Astrocyte (in vitro differentiated cells and primary cell): ENCODE measurements at places on chromosomes 13 and 19. TPM values are rescaled to one million over a fixed set of nuclear protein-coding genes. Genes with fewer than 3 reads are reported as not detected.

DNA sequence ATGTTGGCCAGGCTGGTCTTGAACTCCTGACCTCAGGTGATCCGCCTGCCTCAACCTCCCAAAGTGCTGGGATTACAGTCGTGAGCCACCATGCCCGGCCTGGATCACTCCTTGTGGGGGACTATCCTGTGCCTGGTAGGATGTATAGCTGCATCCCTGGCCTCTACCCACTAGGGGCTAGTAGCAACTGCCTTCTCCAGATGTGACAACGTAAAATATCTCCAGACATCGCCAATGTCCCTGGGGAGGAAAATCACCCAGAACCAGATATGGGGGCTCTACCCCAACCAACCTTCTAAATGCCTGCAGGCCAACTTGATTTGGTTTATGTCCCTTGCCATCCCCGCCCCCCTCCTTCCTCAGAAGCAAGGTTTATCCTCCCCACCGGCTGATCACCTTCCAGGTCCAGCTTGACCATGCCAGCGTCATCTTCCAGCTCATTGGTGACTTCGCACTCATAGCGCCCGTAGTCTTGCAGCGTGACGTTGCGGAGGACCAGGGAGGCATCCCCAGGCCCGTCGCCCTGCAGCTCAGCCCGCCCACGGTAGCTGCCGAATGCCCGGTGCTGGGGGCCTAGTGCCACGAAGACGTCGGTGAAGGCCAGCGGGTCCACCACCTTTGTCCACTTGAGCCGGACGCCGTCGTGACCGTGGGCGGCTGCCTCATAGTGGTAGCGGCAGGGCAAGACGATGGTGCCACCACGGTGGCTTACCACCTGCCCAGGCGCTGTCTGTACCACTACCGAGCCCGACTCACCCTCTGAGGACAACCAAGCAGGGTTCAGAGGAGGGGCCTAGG, 12.5 kb downstream of the TM6SF2 start:
- H3K4me1 ChIP-seq, result no peaks in the 10 kb centered on the region
- no peak for DNase-seq
- no peak overlapping the region for H3K27ac ChIP-seq
- H3K4me3 ChIP-seq, result no peak overlapping the region
- no peaks in the 10 kb centered on the region for H3K36me3 ChIP-seq

DNA sequence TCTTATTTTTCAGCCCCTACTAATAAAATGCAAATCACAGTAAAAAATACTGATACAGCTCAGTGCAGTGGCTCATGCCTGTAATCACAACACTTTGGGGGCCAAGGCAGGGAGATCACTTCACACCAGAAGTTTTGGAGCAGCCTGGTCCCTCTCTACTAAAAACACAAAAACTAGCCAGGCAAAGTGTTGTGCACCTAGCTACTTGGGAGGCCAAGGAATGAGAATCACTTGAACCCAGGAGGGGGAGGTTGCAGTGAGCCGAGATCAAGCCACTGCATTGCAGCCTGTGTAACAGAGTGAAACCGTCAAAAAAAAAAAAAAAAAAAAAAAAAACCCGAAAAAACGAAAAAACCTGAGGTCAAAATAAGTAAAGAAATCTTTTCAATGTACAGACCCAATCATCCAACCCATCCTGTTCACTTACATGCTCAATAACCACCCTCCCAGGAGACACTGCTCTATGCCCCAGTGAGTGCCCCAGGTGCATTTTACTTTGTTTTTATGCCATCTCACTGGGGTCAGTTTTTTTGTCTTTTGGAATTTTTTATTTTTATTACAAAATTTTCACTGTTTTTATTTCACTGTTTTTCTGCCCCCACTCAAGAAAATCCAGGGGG, 107.0 kb downstream of the ZNF486 start:
- H3K4me1 ChIP-seq, result no peaks in the 10 kb centered on the region
- no peak for DNase-seq
- H3K27ac ChIP-seq, result no peak overlapping the region
- H3K27me3 ChIP-seq, result no peaks in the 10 kb centered on the region
- H3K36me3 ChIP-seq, result no peaks in the 10 kb centered on the region

Gene OSCAR
- 0.20 and 0.22 TPM in 2 replicates for total RNA-seq

DNA sequence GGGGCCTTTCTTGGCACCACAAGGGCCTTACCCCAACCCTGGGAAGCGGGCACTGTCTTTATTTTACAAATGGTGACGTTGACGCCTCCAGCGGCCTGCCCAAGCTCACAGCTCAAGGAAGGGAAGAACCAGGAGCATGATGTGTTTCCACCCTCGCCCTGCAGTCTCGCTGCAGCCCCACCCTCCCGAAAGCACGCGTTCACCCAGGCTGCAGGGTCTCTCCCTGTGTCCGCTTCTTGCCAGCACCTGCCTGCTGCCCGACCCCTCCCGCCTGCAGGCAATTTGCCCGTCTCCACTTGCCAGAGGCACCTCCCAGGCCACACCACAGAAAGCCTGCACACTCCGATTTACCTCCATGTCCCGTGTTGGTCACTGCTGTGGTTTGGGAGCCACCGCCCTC, 76.6 kb downstream of the SLC15A1 start:
- no peaks in the 10 kb centered on the region for H3K27me3 ChIP-seq
- H3K27ac ChIP-seq, result no peak overlapping the region
- H3K36me3 ChIP-seq, result no peaks in the 10 kb centered on the region
- peaks cover 26% of the 10 kb centered on the region for H3K4me1 ChIP-seq
- no peak overlapping the region for H3K4me3 ChIP-seq

GRCh38 chr13:114177245-114178010, 1.6 kb upstream of the CFAP97D2 start:
- no peaks in the 10 kb centered on the region for H3K4me1 ChIP-seq
- no peaks in the 10 kb centered on the region for H3K36me3 ChIP-seq
- no peak for DNase-seq
- H3K27me3 ChIP-seq, result peaks cover 8% of the 10 kb centered on the region

GRCh38 chr19:2170987-2171348, 7.2 kb downstream of the DOT1L start:
- no peak overlapping the region for H3K27ac ChIP-seq
- H3K27me3 ChIP-seq, result no peaks in the 10 kb centered on the region
- H3K4me3 ChIP-seq, result no peak overlapping the region
- H3K4me1 ChIP-seq, result peaks cover 51% of the 10 kb centered on the region
- no peak for DNase-seq
- H3K36me3 ChIP-seq, result no peaks in the 10 kb centered on the region

DNA sequence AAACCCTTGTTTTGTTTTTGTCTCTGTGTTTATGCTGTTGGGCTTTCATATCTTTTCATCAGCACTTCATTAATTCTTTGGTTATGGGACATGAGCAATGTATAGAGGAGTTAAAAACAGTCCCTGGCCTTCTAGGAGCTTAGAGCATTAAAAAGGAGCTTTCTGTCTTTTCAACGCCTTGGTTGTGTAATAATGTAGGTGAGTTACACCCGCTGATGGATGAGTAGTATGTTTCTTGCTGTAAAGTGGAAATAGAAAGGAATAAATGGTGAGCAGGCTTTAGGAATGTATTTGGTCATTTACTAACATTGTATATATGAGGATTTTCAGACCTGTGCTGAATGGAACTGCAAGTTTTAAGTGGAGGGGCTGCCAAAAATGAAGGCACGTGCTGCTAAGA, 121.5 kb upstream of the RNF113B start:
- H3K27me3 ChIP-seq, result no peaks in the 10 kb centered on the region
- H3K36me3 ChIP-seq, result no peaks in the 10 kb centered on the region
- H3K27ac ChIP-seq, result no peak overlapping the region
- H3K4me1 ChIP-seq, result peaks cover 30% of the 10 kb centered on the region
- no peak for DNase-seq

Gene TTC9B
- not detected in 2 replicates for total RNA-seq

DNA sequence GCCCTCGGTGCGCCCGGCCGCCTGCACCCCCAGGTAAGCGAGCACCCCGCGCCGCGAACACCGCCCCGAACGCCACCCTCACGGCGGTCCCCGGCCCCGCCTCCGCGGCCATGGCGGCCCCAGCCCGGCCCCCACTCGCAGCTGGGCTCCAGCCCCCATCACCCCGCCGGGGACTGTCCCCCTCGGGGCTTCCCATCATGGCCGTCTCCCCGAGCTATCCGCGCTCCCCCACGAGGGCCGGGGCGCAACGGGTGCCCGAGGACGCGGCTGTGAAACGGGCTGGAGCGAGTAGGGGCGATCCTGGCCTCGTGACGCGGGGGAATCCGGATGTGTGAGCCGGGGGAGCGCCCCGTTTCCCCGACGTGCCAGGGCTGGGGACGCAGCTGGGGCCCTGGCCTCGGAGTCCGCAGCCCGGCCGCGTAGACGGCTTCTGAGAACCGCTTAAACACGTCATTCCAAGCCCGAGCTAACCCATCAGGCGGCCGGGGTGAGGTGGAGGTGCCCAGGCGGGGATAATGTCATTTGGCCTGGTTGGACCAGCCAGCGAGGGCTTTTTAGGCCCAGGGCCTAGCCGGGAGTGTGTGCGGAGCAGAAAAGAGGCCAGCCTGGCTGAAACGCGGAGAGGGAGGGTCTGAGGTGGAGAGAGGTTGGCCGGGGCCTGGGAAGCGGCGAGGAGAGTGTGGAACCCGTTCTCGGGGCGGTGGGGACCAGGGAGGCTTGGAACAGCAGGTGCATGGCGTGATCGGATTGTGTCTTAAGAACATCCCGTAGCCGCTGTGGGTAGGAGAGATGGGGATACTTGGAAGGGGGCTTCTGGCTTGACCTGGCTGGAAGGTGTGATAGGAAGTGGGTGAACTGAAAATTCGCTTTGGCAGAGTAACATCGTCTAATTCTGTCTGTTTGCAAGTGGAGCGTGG, 550 bp downstream of the CERS4 start:
- no peaks in the 10 kb centered on the region for H3K36me3 ChIP-seq
- peak; percentile 15 for DNase-seq
- no peak overlapping the region for H3K27ac ChIP-seq
- peaks cover 4% of the 10 kb centered on the region for H3K27me3 ChIP-seq
- no peaks in the 10 kb centered on the region for H3K4me1 ChIP-seq

DNA sequence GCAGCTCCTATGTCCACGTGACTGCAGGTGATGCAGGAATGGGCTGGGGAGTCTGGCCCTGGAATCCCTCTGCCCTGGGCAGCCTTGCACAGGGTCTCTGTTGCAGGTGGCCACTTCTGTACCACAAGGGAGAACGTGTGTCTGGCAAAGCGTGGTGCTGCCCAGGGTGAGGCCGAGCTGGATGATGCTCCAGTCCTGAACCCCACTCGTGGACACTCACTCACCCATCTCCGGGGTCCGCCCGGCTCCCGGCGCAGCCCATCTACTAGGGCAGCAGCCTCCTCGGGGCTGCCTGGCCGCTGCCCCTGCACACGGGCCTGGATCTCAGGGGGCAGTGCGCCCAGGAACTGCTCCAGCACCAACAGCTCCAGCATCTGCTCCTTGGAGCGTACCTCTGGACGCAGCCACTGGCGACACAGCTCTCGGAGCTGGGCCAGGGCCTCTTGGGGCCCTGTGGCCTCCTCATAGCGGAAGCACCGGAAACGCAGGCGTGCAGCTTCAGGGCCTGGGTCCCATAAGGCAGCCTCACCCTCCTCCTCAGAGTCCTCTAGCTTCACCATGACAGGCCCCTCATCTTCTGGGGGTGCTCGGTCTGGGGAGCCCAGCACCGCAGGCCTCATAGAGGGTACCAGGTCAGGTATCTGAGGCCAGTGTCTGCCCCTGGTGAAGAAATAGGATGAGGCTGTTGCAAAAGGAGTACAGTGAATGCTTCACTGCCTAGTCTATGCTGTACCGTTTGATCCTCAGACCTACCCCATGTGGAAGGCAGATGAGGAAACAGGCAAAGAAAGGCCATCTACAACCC, 2.2 kb downstream of the MZF1 start:
- DNase-seq, result no peak
- H3K27ac ChIP-seq, result no peak overlapping the region
- no peaks in the 10 kb centered on the region for H3K36me3 ChIP-seq
- no peaks in the 10 kb centered on the region for H3K27me3 ChIP-seq
- no peak overlapping the region for H3K4me3 ChIP-seq
- H3K4me1 ChIP-seq, result peaks cover 18% of the 10 kb centered on the region
